ENCODE measurements at places on chromosomes 11 and 22.

GRCh38 chr11:133409799-133410198 lies 122.5 kb downstream of the OPCML start:
- DNase-seq, result no peak

GRCh38 chr11:7691759-7692350 lies 14.4 kb downstream of the OVCH2 start:
- DNase-seq, result no peak

DNA sequence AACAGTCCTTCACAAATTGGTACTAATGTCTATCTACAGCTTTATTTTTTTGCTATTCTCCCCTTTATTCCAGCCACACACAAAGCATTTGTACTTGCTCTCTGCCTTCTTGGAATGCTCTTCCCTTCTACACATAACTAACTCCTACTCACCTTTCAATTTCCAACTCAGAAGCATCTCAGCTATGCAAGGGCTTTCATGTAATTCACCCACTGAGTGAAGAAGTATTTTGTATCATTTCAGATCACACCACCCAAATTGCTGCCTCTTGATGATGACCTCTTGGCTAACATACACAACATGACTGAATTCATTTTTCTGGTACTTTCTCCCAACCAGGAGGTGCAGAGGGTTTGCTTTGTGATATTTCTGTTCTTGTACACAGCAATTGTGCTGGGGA lies at the start of gene OR4X2:
Gene OR4X2, plus strand, starts transcription at position 301 of the 400 bp plus-strand sequence. Its CDS starts 0 bp downstream, at position 301.
- no peak for DNase-seq

GRCh38 chr11:35717043-35717442 lies 54.5 kb downstream of the TRIM44 start:
- no peak for DNase-seq

GRCh38 chr11:20754933-20755332 lies 85.5 kb downstream of the NELL1 start:
- no peak for DNase-seq

- no peak for DNase-seq
Observed at GRCh38 chr22:33909075-33909458, 11.2 kb downstream of the LARGE1 start.

GRCh38 chr11:113174882-113175281 lies 139.5 kb upstream of the TTC12 start:
- DNase-seq, result no peak

DNA sequence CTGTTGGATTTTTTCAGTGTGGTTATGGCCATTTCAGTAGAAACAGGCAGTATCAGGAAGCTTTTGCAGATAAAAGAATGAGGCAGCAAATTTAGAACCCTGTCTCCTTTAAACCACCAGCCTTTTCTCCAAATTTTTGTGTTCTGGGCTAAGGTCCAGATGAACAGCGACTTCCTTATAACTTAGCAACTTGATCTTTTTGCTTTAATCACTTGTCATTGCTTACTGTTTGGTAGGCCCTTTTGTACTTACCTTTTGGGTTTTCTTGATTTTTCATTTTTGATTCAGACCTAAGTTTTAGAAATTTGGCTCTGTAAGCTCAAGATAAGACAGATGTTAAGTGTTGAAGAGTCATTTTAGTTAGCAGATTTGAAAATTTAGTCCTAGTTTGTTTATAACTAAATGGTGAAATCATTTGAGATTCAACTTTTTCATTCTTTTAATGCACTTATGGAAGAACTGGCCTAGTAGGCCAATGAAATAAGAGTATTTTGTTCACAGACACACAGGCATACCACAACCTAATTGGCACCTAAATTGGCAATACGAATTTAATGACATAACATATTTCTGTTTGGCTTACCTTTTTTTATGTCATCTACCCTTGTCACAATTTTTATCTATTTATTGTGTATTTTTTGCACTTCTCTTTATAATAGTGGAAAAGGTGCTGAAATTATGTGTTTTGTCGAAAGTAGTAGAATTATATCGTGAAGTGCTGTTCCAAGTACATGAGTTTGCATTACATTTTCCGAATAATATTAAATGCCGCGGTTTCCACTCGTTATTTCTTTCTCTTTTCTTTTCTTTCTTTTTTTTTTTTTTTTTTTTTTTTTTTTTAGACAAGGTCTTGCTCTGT lies 2.1 kb downstream of the RTN3 start:
- DNase-seq, result no peak

GRCh38 chr11:69002110-69002569 lies 10.9 kb downstream of the MRGPRF start:
- DNase-seq, result no peak

DNA sequence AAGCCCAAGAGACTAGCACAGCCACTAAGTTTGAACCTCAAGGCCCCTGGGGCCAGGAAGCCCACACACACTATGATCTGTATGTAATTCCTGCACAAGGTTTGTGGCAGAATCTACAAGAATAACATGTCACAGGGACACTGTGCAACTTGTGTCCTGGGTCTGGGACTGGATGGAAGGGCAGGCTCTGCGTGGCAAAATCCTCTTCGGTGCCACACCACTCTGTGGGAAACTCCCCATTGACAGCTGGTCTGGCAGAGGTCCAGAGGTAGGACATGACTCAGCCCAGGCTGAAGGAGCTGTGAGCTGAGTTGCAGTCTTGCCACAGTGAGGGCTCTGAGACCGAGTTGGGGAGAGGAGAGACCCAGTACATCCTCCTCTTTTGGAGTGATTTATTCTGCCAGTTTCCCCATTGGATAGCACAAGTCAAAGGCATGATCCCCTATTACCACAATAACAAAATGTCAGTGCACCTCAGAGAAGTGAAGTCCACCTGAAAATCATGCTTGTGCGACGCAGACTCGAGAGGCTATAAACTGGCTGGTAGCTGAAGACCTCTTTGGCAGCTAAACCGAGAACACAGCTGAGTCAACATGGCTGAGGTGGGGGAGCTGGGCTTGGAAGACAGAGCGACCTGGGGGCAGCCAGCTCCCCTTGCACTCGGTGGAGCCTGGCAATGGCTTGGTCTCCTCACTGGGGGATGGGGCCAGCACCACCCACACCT lies 23.3 kb upstream of the SERPIND1 start:
- peak; percentile 8 for DNase-seq

GRCh38 chr11:69268911-69269310 lies 25.0 kb upstream of the MYEOV start:
- no peak for DNase-seq

- no peak for DNase-seq
Observed at GRCh38 chr22:45762545-45763235, 91.1 kb downstream of the ATXN10 start.

DNA sequence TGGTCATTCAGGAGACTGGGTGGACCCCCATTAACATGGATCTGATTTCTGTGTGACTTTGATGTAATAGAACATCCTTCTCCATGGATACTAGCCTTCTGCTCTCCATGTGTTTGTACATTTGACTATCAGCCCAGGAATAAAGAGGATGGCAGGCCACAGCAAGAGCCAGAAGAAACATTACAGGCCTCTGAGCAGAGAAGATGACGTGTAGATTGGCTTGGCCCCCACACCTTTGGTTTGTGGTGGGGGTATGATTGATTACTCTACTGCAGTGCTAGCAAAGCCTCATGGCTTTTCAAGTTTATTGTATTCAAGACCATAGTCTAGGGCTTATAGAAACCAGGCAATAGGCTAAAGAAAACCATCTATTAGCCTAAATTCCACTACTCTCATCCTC lies 77.0 kb downstream of the GRAMD1B start:
- no peak for DNase-seq

DNA sequence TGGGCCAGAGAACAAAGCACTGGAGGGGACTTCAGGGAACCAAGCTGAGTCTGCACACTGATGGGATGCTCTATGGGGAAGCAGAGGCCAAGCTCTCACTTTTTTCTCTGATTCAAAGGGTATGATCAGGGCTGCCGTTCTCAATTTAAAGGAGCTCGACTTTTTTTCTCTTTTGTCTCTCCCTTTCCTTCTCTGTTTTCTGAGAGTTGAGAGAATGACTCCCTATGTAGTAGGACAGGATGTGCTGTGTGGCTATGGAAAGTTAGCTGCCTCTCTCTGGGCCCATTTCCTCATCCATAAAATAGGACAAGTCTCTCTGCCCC lies 7.9 kb downstream of the ADORA2A start:
- DNase-seq, result no peak
